ENCODE measurements at places on chromosomes 1 and 21. TPM values are rescaled to one million over a fixed set of nuclear protein-coding genes. Genes with fewer than 3 reads are reported as not detected.

The RABGAP1L gene
- total RNA-seq: 56.7 TPM

The NTMT2 gene
- not detected for total RNA-seq

The PFKFB2 gene
- 16.3 TPM for total RNA-seq

DNA sequence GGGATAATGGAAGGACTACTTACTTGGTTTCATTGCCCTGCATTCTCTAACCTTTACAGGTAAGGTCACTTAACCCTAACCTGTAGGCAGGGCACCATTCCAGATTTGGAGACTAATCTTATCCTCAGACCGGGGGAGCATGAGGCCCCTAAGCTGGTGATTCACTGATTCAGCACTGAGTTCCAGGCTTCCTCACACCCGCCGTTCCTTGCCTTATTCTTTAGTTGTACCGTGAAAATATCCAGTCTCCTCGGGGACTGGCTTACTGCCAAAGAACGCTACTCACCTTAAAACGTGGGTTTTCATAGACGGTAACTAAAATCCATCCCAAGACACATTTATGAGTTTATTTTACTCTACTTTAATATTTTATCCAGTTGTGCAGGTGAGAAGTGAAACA is 44.3 kb upstream of the COL24A1 start:
- H3K4me1 ChIP-seq: no peaks in the 10 kb centered on the region
- no peak overlapping the region for H3K4me3 ChIP-seq
- no peak overlapping the region for H3K27ac ChIP-seq

DNA sequence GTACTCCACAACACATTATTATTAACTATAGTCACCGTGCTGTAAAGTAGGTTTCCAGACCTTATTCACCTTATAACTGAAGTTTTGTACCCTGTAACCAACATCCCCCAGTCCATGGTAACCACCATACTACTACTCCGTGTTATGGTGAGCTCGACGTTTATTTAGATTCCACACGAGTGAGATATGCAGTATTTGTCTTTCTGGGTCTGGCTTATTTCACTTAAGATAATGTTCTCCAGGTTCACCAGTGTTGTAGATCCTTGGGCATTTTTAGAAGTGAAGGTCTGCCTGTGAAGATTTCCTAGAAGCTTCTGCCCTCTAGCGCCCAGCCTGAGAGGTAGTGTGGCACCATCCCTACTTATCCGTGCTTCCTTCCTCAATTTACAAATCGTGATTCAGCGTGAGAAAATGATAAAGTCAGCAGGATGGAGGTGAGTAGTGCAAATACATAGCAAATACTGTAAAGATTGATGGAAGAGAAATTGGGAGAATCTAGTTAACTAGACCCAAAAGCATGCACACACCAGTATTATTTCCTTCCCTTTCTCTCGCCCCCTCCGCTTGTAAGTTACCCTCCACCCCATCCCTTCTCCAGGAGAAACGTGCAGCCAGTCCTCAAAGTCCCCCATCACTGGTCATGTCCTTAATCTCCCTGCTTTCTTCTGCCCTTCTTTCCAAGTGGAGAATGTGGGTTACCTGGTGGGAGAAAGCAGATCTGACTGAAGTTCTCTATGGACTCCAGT is 36.0 kb upstream of the DISC1 start:
- no peaks in the 10 kb centered on the region for H3K4me1 ChIP-seq
- no peak overlapping the region for H3K27ac ChIP-seq
- H3K4me3 ChIP-seq: no peak overlapping the region
- DNase-seq: peak; percentile 56
- H3K36me3 ChIP-seq: no peaks in the 10 kb centered on the region

DNA sequence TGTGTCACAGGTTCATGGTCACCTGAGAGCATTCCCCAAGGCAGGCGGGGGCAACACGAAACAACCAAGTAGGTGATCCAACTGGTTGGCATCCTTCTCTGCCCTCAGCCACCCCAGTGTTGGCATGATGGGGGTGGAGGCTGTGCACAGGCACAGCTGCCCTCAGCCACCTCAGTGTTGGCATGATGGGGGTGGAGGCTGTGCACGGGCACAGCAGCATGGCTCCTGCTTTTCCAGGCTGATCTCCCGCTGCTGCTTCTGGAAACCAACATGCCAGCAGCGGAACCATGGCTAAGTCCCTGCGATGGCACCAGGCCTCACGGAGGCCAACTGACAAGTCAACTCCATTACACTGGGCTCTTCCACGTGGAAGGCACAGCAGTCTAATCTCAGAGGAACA is 447.8 kb downstream of the PTPRU start:
- H3K27me3 ChIP-seq: no peaks in the 10 kb centered on the region
- no peak for DNase-seq
- no peak overlapping the region for H3K27ac ChIP-seq
- no peaks in the 10 kb centered on the region for H3K4me1 ChIP-seq

DNA sequence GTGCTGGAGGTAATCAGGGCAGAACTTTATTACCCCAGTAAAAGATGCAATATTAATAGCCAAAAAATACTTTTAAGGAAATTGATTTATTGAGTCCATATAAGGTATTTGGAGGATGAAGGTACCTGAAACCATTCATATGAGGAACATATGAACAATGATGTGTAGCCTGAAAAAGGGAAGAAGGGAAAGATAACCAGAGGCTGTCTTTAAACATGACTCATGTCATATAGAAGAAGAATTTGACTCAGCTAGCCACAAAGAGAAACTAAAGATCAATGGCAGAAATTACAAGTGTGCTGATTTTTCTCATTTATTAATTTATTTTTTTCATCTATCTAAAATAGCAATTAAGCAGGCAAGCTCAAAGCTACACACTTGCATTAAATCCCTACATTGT is 136.2 kb upstream of the DUSP10 start:
- H3K27me3 ChIP-seq: no peaks in the 10 kb centered on the region
- H3K4me1 ChIP-seq: no peaks in the 10 kb centered on the region
- DNase-seq: no peak
- H3K4me3 ChIP-seq: no peak overlapping the region
- H3K27ac ChIP-seq: no peak overlapping the region

The LGR6 gene
- total RNA-seq: 5.6 TPM

- H3K4me3 ChIP-seq: no peak overlapping the region
- DNase-seq: no peak
- H3K4me1 ChIP-seq: no peaks in the 10 kb centered on the region
- H3K27me3 ChIP-seq: no peaks in the 10 kb centered on the region
Observed at GRCh38 chr1:221458447-221459156, 283.3 kb downstream of the DUSP10 start.

- H3K27me3 ChIP-seq: no peaks in the 10 kb centered on the region
- DNase-seq: peak; percentile 49
- peaks cover 31% of the 10 kb centered on the region for H3K36me3 ChIP-seq
- peak overlapping the region; percentile 74 for H3K4me3 ChIP-seq
Observed at GRCh38 chr1:166839600-166840308, 479 bp downstream of the POGK start.

GRCh38 chr1:99445486-99445885 is 181.2 kb downstream of the PLPPR4 start:
- no peak for DNase-seq
- H3K36me3 ChIP-seq: no peaks in the 10 kb centered on the region
- H3K27ac ChIP-seq: no peak overlapping the region
- H3K4me1 ChIP-seq: no peaks in the 10 kb centered on the region

- H3K4me1 ChIP-seq: no peaks in the 10 kb centered on the region
- no peak overlapping the region for H3K27ac ChIP-seq
- H3K36me3 ChIP-seq: no peaks in the 10 kb centered on the region
- DNase-seq: no peak
- no peak overlapping the region for H3K4me3 ChIP-seq
- H3K27me3 ChIP-seq: peaks cover 24% of the 10 kb centered on the region
Observed at GRCh38 chr1:159173320-159173719, 1.9 kb downstream of the CADM3 start.

The RBM34 gene
- total RNA-seq: 106 TPM

Data from PC-9 (cell line).